ENCODE measurements at places on chromosomes 2 and 18. TPM values are rescaled to one million over a fixed set of nuclear protein-coding genes. Genes with fewer than 3 reads are reported as not detected.

The HNMT gene
- total RNA-seq: 1.3 TPM

The KCNK3 gene
- total RNA-seq: 0.94 TPM

The INHBB gene
- 23.3 TPM for total RNA-seq

The STEAP3 gene
- 54.0 TPM for total RNA-seq

The WDR35 gene
- total RNA-seq: 12.0 TPM

The EIF4E2 gene
- total RNA-seq: 175 TPM

The TNS1 gene
- total RNA-seq: 17.5 TPM

The CLIP4 gene
- total RNA-seq: 19.6 TPM

The ZNF512 gene
- 20.3 TPM for total RNA-seq

The C18orf63 gene
- not detected for total RNA-seq

The PSD4 gene
- total RNA-seq: 11.5 TPM

The LYPD1 gene
- total RNA-seq: 14.6 TPM

The GNAL gene
- total RNA-seq: 5.8 TPM

The SCLY gene
- 18.1 TPM for total RNA-seq

The IL36RN gene
- 0.14 TPM for total RNA-seq

The BCL2 gene
- total RNA-seq: 0.56 TPM

The MC5R gene
- total RNA-seq: not detected

The ATIC gene
- 199 TPM for total RNA-seq

The KIAA2012 gene
- not detected for total RNA-seq

The KLHL41 gene
- 0.13 TPM for total RNA-seq

The ABCG8 gene
- not detected for total RNA-seq

The INSIG2 gene
- total RNA-seq: 13.7 TPM

The RAB6C gene
- not detected for total RNA-seq

The GPR17 gene
- not detected for total RNA-seq

The ALKAL2 gene
- total RNA-seq: not detected

The SMPD4 gene
- 76.0 TPM for total RNA-seq

The QPCT gene
- 21.3 TPM for total RNA-seq

The DOK1 gene
- total RNA-seq: 4.1 TPM

The BCL11A gene
- 0.17 TPM for total RNA-seq

The DSG2 gene
- total RNA-seq: 57.7 TPM

The REG3G gene
- not detected for total RNA-seq

The LONRF2 gene
- 2.0 TPM for total RNA-seq

The IL1B gene
- total RNA-seq: 0.26 TPM

The RNU2-63P gene
- not detected for total RNA-seq

The STAT1 gene
- 54.5 TPM for total RNA-seq

The METTL8 gene
- total RNA-seq: 24.9 TPM

The TRIM54 gene
- 0.88 TPM for total RNA-seq

The TANK gene
- 43.7 TPM for total RNA-seq

The SULT1C4 gene
- not detected for total RNA-seq

The CYRIA gene
- 0.30 TPM for total RNA-seq

The FAP gene
- not detected for total RNA-seq

The CCDC85A gene
- 0.32 TPM for total RNA-seq

The SUMO1 gene
- 140 TPM for total RNA-seq

The LRRTM1 gene
- total RNA-seq: not detected

The RNF125 gene
- 0.23 TPM for total RNA-seq

The NT5DC4 gene
- not detected for total RNA-seq

The SATB2 gene
- 2.9 TPM for total RNA-seq

The IL36B gene
- not detected for total RNA-seq

The SLC4A1AP gene
- 28.9 TPM for total RNA-seq

The DYNAP gene
- not detected for total RNA-seq

The GKN1 gene
- total RNA-seq: 0.94 TPM

The FER1L5 gene
- total RNA-seq: 0.03 TPM

The UGT1A8 gene
- 0.05 TPM for total RNA-seq

The MOGAT1 gene
- not detected for total RNA-seq

The GRHL1 gene
- total RNA-seq: 0.84 TPM

The GAD1 gene
- total RNA-seq: 0.39 TPM

The SLC66A3 gene
- 32.8 TPM for total RNA-seq

The EFEMP1 gene
- 44.2 TPM for total RNA-seq

The IL36A gene
- total RNA-seq: not detected
